ENCODE measurements at places on chromosomes 3 and 15.

DNA sequence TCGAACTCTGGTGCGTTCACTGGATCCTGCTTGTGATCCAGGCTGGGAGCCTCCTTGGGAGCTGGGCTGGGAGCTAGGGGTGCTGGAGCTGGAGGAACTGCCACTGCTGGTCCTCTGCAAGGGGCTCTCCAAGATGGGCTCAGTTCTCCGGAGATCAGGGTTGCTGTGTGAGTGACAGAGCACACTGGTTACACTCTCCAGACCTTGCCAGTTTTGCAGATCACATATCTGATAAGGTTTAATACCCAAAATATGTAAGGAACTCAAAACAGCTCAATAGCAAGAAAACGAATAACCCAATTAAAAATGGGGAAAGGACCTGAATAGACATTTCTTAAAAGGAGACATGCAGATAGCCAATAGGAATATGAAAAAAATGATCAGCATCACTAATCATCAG lies 84.2 kb upstream of the SLC2A2 start:
- no peak for DNase-seq

GRCh38 chr3:123804676-123805075 lies 79.5 kb downstream of the MYLK start:
- no peak for DNase-seq

GRCh38 chr3:12380461-12380860 lies 91.6 kb downstream of the PPARG start:
- no peak for DNase-seq

- DNase-seq: no peak
Observed at GRCh38 chr3:194089357-194090177, 46.4 kb upstream of the HES1 start.

DNA sequence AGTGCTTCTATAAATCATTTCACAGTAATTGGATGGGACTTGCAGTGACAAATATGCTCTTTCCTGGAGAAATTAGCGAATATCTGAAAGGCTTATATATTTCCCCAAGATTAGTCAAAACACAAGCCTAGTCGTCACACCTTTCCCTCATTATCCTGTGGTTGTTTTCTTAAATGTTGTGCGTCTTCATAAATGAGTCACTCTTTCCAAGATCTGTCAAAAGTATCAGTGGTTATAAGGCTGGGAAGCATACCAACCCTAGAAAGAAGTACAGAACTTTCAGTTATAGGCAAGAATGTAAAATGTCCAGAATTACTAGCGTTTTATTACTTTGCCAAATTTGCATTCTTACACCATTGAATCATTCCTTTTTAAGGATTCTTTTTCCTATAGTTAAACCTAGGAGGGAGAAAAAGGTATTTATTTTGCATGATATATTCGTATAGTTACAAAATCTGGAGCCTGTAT lies 33.6 kb downstream of the TMEM212 start:
- DNase-seq: no peak

GRCh38 chr3:107977221-107978130 lies 113.4 kb downstream of the CD47 start:
- no peak for DNase-seq

GRCh38 chr15:76198456-76199105 lies 112.7 kb downstream of the ETFA start:
- no peak for DNase-seq

- no peak for DNase-seq
Observed at GRCh38 chr3:115549071-115549470, 74.2 kb upstream of the GAP43 start.

GRCh38 chr3:144351011-144351410 lies 379.4 kb downstream of the DIPK2A start:
- DNase-seq: no peak

DNA sequence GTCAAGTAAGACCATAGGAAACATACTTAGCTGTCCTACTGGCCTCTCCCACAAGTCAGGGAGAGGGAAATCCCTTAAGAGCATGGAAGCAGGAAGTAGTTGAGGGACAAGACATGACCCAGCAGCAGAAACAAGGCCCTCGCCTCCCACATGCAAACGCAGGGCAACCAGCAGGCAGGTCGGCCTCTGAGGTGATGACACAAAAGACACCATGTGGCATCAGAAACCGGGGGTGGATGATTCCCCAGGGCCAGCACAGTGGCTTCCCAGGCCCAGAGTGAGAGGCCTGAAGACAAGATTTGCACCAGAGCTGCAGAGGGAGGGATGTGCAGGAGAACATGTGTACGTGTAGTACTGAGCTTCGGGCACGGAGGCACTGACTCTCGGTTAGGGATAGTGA lies 26.3 kb downstream of the PXYLP1 start:
- DNase-seq: no peak

- no peak for DNase-seq
Observed at GRCh38 chr15:22944651-22945050, 35.5 kb downstream of the CYFIP1 start.

GRCh38 chr3:184868477-184868876 lies 56.5 kb downstream of the VPS8 start:
- no peak for DNase-seq

- no peak for DNase-seq
Observed at GRCh38 chr3:191244242-191244867, 45.3 kb downstream of the OSTN start.

DNA sequence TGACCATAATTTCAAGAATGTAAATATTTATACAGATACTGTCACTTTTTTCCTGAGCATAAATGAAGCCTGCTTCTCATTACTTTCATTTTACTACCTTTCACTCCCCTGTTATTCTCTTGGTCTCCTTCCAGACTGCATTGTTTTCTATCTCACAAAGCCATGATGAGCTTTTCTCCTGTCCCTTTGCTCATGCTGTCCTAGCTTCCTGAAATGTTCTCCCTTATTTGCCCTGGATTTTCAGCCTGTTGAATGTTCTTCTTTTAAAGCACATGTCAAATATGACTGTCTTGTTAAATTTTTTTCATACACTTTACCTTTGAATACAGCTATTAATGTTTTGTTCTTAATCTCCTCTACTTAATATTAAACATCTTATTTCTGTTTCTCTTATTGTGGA lies 31.7 kb downstream of the ATP11B start:
- no peak for DNase-seq

- no peak for DNase-seq
Observed at GRCh38 chr3:131371688-131372066, 9.9 kb upstream of the NUDT16 start.

GRCh38 chr3:42430781-42431532 lies 20.5 kb upstream of the LYZL4 start:
- DNase-seq: no peak

DNA sequence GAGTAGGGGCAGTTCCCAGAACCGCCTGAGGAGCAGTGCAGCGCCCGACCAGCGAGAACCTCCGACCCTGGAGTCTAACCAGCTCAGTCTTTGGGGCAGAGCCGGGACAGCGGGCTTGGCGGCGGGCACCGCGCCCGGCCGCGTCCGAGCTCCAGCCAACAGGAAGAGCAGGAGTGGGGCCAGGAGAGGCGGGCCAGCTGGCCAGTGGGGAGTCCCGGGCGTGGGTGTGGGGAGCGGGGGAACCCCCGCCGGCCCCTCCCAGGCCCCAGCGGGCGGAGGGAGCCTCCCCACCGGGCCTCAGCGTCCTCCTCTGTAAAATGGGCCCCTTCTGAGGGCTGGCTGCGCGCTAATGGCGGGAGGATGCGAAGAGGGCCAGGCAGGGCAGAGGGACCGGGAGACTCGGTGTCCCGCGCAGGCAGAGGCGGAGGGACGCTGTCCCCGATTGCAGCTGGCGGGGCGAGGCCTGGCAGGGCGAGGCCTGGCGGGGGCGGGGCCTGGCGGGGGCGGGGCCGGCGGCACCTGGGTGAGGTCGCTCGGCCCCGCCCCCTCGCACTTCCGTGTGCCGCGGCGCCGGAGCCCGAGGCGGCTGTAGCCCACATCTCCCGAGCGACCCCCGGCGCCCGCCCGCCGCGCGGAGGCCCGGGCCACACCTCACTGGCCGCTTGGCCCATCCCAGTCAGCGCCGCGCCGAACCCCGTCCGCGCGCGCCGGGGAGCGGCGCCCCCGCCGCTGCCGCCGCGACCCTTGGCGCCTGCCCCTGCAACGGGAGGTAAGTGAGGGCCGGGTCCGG lies at the start of gene PRKCD:
PRKCD (plus strand) TSS at position 550 of the 790 bp plus-strand sequence. CDS start 17,214 bp downstream, outside the sequence.
- DNase-seq: peak; percentile 43

GRCh38 chr3:47712398-47712797 lies 69.3 kb downstream of the SMARCC1 start:
- DNase-seq: no peak

DNA sequence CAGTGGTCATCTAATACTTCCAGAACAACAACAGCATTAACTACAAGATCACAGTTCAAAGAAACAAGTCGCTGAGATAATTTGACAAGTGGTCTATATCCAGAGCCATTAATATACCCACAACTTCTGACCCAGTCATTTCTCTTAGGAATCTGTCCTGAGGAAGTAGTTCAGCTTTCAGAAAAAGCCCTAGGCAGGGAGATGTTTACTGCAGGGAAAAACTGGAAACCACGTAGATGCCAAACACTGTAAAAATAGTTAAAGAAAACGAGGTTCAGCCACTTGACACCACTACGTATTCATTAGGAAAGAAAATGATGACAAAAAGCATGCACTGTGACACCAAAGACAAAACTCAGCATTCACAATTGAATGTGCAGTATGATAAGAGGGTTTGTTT lies 22.3 kb upstream of the CDCP1 start:
- no peak for DNase-seq

- DNase-seq: no peak
Observed at GRCh38 chr3:197003461-197004385, 25.9 kb downstream of the MELTF start.

DNA sequence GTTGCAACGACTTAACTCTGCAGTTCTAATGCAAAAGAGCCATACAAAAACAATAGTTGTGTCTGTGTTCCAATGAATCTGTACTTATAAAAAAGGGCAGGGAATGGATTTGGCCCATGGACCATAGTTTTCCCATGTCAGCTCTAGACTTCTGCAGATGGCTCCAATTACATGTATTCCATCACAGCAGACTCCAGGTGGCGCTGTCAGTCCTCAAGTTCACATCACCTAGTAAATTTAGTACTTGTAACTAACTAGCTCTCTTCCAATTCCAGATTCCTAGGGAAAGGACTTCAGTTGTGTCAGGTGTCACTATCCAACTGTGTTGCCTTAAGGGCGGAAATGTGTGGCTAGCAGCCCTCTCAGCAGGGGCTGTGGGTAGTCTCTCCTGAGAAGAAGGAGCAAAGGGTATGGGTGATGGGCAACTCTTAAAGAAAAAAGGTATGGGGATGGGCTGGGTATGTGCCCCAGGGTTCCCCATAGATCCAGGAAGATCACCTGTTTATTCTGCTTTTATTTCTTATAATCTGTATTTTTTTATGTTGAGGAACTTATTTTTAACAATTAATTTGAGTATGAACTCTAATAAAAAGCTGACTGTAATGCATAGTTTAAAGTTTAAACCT lies 36.2 kb downstream of the BBS4 start:
- no peak for DNase-seq

DNA sequence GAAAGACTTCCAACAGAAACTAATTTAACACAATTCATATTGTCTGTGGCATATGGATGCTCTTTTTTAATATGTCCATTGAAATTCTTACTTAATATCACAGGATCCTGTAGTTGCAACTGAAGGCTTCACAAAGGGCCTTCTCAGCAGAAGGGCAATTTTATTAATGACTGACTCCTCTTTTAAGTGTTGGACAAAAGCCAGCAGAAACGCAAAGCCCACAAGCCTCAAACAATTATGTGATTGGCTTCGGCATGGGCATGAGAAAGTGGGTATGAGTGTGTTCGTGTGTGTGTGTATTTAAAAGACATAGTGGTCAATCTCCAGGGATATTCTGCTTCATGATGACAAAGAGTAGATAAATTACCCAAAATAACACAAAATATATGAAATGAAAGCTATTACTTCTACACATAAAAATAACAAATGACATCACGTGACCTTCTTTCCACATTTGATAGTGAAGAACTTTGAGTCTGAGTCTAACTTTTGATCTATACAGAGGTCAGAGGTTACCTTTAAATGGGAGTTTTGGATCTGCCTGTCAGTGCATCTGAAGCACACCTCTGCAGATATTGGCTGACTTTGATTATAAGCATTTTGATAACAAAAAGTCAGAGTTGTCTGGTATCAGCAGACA lies 496.9 kb downstream of the CADM2 start:
- no peak for DNase-seq

DNA sequence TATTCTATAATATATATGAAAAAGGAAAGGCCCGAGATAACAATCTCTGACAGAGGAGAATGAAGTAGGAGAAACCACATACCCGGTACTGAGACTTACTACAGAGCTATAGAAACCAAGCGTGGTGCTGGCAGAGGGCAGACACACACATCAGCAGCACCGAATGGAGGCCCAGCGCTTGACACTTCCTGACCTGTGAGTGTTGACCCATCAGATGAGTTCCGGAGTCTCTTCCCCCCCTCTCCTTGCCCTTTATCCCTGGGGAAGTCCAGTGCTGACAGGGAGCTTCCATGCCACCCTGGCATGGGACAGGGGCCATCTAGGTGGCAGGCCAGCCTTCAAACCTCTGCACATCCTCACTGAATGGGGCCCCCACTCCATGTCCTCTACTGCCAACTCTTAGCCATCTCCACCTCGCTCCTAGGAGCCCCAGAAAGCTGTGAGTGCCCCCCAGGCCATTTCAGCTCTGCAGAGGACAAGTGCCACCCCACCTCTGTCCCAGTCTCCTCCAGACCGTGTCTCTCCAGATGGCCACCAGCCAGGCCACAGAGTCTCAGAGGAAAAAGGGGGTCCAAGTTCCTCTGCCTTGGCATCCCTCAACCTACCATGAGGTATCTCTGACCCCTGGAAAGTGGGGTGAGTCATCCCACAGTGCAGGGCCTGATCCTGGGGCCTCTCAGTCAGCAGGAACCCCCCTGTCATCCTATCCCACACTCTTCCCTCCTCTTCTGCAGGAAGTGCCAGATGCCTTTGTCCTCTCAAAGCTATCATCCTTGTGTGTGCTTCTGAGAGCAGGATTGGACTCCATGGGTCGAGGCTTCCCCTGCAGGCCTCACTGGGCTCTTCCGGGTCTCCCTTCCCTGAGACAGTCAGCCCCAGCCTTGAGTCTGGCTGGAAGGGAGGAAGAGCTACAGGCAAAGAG lies 116.5 kb upstream of the ALDH1A3 start:
- DNase-seq: no peak

DNA sequence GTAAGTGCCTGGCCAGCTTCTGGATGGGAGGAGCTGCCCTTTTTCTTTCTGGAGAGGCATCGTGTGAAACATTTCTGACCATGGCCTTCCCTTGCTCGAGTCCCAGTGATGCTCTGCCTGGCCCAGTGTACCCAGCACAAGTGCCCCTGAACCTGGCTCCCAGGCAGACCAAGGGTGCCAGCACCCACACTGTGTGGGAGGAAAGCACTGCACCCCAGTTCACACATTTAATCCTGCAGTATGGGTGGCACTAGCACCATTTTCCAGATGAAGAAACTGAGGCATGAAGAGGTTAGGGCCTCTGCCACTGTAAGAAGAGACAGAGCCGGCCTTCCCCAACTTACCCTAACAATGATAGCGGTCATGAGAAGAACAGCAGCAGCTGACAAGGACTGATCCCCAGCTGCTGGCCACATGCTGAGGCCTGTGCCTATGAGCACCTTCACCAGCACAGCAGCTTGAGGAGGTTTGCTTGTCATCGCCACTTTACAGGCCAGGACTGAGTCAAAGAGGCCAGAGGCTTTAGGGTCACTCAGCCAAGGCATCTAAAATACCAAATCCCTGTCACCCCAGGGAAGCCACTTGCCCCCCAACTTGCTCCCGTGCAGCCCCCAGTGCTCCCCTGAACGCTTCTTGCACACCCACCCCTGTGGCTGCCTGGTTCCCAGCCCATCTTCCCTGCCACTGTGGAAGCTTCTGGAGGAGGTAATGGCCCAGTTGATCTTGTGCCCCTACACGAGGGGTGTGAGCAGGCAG lies 15.0 kb downstream of the PRR23E start:
- no peak for DNase-seq

Measured in cortex of kidney (tissue), 1 donor.